ENCODE measurements at places on chromosomes 7 and 10. TPM values are rescaled to one million over a fixed set of nuclear protein-coding genes. Genes with fewer than 3 reads are reported as not detected.
A peak's percentile ranks its signal among the peaks of the same experiment; 100 is the strongest.

- no peak for DNase-seq
These were observed 200.3 kb upstream of the ZMIZ1 start for GRCh38 chr10:78868456-78868855.

GRCh38 chr10:3208481-3209406, 36.2 kb upstream of the PITRM1 start:
- DNase-seq, result no peak

GRCh38 chr10:3716093-3716492, 68.9 kb downstream of the KLF6 start:
- no peak for DNase-seq

GRCh38 chr7:142481548-142481947, 223.7 kb upstream of the PRSS58 start:
- peak; percentile 15 for DNase-seq

- no peak for DNase-seq
These were observed 21.8 kb downstream of the AUTS2 start for GRCh38 chr7:69620063-69620462.

DNA sequence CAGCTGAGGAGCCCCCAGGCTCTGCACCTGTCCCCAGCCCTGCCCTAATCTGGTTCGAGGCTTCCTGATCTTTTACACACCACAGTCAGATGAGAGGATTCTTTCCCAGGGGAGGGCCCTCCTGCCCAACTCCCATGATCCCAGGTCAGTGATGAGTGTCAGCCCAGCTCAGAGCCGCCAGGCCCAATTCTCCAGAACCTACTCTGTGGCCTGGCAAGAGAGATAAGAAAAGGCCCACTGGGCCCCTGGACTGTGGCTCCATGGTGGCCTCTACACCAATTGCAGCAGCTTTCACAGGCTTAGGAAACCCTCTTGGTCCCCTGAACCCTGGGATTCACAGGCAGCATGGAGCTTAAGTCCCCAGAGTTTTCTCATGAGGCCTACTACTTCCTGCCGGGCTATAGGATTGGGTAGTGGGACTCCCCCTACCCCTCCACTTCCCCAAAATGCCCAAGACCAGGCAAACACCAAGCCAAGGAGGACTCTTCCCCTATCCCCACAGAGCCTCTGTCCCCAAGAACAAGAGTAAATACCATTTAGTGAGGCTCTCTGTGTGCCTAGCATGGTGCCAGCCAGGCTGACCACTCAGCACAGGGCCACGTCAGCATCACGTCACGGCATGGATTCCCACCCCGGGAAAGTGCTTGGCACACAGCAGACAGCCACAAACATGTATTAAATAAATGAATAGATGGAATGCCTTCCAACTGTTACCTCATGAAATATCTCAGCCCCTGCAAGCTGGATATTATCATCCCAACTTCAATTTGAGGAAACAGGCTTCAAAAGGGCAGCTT, 100.0 kb downstream of the GRID1 start:
- no peak for DNase-seq

TAS2R41 gene
- not detected for total RNA-seq

ARHGAP22 gene
- 4.0 TPM for total RNA-seq

GRCh38 chr10:72250666-72251065, 23.1 kb upstream of the DDIT4 start:
- DNase-seq, result no peak

GRCh38 chr7:82534684-82535083, 91.1 kb upstream of the CACNA2D1 start:
- DNase-seq, result no peak

DNA sequence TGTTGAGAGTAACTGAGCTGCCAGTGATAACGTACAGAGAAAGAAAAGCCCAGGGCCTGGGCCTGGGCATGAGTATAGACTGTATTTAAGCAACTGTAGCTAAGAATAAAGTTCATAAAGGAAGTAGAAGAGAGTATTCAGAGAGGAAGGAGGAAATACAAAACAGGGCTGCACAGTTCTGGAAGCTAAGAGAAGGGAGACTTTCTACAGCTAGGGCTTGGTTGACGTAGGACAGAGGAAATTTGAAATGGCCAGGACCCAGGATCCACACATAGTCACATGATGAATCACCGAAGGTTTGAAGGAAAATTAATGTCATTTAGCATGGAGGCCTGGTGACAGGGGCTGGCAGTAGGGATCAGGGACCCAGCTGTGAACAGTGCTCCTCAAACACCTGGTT, 66.7 kb downstream of the ARL4A start:
- DNase-seq, result no peak

DNA sequence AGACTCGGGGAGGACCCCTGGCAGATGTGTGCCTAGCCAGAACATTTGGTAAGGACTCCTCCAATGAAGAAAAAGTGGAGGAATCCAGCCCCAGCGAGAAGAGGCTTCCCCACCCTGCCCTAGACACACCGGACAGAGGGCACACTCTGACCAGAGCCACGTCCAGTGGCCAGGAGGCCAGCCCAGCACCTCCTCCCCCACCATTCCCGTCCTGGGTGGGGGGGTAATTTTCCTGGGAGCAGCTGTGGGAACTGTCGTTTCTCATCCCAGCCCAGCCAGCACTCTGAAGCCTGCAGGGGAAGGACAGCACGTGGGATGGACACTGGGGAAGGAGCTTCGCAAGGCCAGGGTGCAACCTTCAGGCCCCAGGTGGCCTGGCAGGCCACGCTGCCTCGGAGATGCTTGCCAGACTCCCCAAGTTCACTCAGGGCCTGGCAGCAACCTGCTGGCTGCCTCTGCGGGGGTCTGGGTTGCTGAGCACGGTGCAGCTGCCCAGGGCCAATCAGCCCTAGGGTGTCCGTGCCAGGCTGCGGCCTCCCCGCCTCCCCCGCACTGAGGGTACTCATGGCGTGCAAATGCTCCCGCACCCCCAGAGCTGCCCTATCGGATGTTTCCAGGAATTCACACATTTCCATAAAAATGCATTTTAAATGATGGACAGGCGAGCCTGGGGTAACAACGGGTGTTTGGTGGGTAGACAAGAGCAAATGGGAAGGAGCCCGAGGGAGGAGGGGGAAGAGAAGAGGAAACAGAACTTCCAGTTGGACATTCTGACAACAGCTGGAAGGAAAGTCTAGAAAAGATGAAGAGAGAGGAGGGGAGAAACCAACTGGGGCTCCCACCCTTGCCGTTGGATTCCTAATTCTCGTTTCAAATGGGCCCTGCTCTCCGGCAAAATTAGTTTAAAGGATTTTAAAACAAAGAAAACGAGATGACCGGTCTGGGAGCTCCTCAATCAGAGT, 1.9 kb upstream of the EN2 start:
- peak; percentile 50 for DNase-seq

- DNase-seq, result no peak
These were observed 210.5 kb upstream of the RNF32 start for GRCh38 chr7:156430109-156430508.

GRCh38 chr10:70145166-70145665, 1.3 kb downstream of the TYSND1 start:
- DNase-seq, result peak; percentile 22

MALRD1 gene
- total RNA-seq, result not detected

- peak; percentile 54 for DNase-seq
These were observed 18.0 kb downstream of the STX1A start for GRCh38 chr7:73701357-73701995.

DNA sequence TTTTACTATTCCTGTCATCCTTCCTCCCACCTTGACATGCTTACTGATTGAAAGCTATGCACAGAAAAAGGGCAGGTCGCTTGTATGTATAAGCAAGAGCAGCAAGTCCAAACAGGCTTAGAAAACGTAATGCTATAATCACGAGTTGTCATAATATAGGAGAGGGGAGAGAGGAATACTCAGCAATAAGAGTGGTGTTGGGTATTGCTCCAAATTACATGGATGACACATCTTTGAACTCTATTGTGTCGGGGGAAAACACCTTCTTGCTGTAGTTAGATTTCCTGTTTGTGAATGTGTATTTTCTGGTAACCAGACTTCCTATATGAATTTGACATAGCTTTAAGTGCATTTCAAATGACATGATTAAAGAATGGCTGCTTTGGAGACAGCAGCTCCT, 7.5 kb downstream of the MET start:
- DNase-seq, result no peak

GRCh38 chr10:126904818-126905701, at the start of gene DOCK1:
Gene DOCK1, plus strand, starts transcription at chr10:126905428. Its CDS starts 90 bp downstream, at chr10:126905518.
- DNase-seq, result peak; percentile 10

SUGCT gene
- 17.0 TPM for total RNA-seq

PIK3CG gene
- total RNA-seq, result 0.74 TPM

GRCh38 chr10:66837335-66837734, 88.5 kb upstream of the LRRTM3 start:
- DNase-seq, result no peak

DNA sequence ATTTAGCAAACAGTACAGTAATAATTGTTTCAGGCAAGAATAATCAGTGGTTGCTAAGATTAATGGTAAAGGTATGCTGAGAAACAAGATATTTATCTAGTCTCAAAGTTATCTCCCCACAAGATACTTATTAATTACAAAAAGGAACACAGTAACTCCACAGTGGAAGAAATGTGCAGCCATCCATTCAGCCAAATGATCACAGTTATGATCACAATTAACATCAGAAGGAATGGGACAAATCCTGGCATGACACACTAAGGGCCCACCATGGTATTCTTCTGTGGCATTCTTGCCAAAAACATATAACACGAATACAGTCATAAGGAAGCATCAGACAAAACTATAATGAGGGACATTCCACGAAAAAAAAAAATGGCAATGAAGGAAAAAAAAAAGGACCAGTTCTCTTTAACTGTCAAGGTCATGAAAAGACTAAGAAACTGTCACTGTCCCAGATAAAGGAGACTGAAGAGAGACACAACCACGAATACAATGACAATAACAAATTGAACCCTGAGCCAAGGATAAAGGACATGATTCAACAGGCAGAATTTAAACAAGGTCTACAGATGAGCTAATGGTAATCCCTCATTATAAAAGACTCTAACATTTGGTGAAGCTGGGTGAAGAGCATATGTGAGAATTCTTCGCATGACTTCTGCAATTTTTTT, 20.9 kb downstream of the NUDCD3 start:
- DNase-seq, result no peak

DNA sequence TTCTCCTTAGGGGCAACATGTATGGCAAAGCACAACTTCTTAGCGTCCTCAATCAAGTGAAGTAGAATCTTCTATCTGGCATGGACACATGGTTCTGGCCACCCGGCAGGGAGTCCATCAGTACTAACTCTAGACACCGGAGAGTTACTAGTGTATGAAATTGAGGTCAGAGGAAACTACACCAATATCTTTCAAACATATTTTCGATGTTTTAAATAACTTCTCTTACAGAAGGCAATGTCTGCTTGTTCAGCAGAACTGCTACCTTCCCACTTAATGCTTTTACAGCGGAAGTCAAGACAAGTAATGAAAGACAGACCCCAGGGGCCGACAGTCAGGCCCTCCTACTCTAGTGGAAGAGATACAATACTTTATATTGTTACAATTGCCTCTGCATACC, 89.9 kb downstream of the RNF216 start:
- DNase-seq, result peak; percentile 60

DNA sequence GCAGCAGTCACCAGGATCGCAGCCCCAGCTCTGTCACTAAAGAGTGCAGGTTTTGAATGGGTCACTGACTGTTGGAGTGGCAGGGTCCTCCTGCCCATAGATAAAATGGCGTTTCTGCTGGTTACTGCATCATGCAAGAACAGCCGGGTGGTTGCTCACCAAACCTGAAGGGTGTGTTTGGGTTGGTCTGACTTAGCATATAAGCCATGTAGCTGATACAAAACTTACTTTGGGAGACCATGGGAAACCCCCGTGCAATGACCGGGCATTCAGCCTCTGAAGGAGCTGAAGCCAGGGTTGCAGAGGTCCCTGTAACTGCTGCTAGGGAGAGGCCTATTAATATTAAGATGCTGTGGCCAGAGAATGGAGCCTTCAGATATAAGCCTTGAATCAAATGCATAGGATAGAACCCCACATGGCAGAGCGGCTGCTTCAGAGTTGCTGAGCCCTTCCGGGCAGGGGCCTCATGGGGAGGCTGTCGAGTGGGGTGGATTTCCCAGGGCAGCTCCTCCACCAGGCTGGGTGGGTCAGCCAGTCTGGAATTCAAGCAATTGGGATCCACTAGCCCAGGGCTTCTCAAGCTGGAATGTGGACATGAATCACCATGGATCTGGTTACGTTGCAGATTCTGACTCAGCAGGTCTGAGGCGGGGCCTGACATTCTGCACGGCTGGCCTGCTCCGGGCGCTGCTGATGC, 70.9 kb upstream of the CTBP2 start:
- no peak for DNase-seq

DNA sequence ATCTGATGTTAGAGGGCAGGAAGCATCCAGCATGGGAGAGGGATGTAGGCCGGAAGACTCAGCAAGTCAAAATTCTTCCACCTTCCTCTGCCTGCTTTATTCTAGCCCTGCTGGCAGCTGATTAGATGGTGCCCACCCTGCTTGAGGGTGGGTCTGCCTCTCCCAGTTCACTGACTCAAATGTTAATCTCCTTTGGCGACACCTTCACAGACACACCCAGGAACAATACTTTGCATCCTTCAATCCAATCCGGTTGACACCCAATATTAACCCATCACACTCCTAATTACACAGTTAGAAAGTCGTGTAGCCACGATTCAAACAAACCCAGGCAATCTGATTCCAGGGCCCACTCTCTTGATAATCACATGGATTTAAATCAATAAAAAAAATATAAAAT, 433.9 kb upstream of the LRGUK start:
- no peak for DNase-seq

KCNIP2 gene
- total RNA-seq, result not detected

TMEM140 gene
- not detected for total RNA-seq

- DNase-seq, result peak; percentile 38
These were observed 22.7 kb downstream of the FAM237B start for GRCh38 chr7:90298145-90299038.

CALHM3 gene
- not detected for total RNA-seq

UNC5B gene
- 12.9 TPM for total RNA-seq

DNA sequence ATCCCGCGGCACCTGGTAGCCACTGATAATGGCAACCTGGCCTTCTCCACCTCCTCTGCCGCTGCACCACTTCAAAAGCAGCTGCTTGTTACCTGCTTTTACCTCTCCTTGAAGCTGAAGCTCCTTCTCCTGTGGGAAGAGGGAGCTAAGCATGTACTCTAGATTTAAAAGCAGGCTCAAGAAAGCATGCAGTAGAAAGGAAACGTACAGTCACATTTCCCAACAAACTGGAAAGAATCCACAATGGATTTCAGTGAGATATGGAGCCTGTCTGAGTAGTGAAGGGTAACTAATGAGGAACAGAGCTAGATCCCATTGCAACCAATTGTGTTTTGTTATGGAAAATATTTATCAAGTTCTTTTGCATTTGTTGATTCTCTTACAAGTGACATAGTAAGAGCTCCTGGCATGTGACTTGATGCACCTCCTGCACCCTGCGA, 457.4 kb upstream of the GALNT17 start:
- DNase-seq, result no peak
